ENCODE measurements at places on chromosomes 3 and 15. TPM values are rescaled to one million over a fixed set of nuclear protein-coding genes. Genes with fewer than 3 reads are reported as not detected.

DNA sequence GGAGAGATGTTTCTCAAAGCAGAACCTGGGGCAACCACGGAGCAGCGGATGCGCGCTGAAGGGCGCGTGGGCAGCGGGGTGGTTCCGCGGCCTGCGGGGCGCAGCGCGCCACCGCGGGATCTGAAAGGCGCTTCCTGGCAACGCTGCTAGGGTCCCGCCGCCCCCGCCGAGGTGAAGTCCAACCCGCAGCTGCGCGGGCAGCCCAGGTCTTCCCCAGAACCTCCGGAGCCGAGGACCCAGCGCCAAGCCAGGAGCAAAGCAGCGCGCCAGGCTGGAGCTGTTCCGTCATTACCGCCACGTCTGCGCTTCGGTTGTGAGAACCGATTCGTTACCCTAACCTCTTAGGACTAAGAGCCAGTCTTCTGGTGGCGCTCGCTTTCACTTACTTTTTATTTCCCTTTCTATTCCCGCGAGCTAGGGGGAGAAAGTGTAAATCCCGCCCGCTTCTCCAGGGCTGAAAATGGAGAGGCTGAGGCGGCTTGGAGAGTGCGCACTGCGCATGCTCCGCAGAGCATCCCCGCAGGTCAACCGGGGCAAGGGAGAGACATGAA, 3.2 kb upstream of the GABRG3 start:
- no peak for DNase-seq
- no peaks in the 10 kb centered on the region for H3K27me3 ChIP-seq
- H3K4me3 ChIP-seq, result no peak overlapping the region
- H3K4me1 ChIP-seq, result no peaks in the 10 kb centered on the region

- H3K36me3 ChIP-seq, result no peaks in the 10 kb centered on the region
- H3K27me3 ChIP-seq, result peaks cover 17% of the 10 kb centered on the region
- no peak for DNase-seq
- H3K4me1 ChIP-seq, result peaks cover 10% of the 10 kb centered on the region
- H3K4me3 ChIP-seq, result no peak overlapping the region
Observed at GRCh38 chr3:126525091-126525852, 1.3 kb downstream of the CHST13 start.

GRCh38 chr15:71295603-71296314, 180.5 kb downstream of the THSD4 start:
- no peaks in the 10 kb centered on the region for H3K36me3 ChIP-seq
- H3K27me3 ChIP-seq, result no peaks in the 10 kb centered on the region
- H3K4me1 ChIP-seq, result peaks cover 36% of the 10 kb centered on the region
- DNase-seq, result no peak
- no peak overlapping the region for H3K4me3 ChIP-seq

GRCh38 chr15:90040618-90041017, 39.5 kb downstream of the ZNF710 start:
- no peaks in the 10 kb centered on the region for H3K36me3 ChIP-seq
- DNase-seq, result no peak
- no peak overlapping the region for H3K27ac ChIP-seq
- no peak overlapping the region for H3K4me3 ChIP-seq

DNA sequence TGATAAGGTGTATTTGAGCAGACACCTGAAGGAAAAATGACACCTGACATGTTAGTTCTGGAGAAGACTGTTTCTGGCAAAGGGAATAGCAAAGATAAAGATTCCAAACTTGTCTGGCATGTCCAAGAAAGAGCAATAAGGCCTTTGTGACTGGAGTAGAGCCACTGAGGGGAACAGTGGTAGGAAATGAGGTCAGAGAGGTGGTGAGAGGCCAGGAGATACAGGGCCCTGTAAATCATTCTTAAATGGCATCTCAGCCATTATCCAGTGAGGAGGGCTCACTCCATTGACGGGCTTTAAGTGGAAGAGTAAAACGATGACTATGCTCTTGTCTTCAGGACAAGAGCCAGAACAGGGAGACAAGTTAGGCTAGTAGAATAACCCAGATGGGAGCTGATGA, 4.5 kb downstream of the SLC49A4 start:
- no peak overlapping the region for H3K4me3 ChIP-seq
- no peak overlapping the region for H3K27ac ChIP-seq
- H3K4me1 ChIP-seq, result peaks cover 9% of the 10 kb centered on the region
- H3K36me3 ChIP-seq, result no peaks in the 10 kb centered on the region

DNA sequence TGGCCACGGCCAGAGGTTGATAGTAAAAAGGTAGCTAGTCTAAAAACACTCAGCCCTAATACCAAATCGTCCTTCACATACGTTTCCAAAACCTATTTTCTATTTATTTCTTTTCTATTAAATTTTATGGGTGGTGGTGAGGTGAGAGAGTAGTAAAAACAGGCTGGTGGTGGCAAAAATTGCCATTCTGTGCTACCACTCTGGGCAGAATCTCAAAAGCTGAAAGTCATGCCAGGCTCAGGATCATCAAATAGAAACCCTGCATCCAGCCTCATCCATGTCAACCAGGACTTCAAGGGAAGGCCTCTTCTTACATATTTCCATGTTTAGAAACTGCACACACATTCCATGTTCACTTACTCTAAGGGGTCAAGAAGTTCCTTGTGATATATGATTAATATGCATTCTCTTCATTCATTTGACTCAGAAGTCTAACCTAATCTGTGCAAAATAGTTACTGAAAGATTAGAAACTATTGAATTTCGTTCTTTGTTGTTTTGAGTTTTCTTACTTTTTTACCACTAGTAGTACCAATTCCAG, 153.1 kb downstream of the TNIK start:
- H3K36me3 ChIP-seq, result no peaks in the 10 kb centered on the region
- H3K4me3 ChIP-seq, result no peak overlapping the region
- peak overlapping the region; percentile 11 for H3K27ac ChIP-seq
- no peaks in the 10 kb centered on the region for H3K27me3 ChIP-seq
- peaks cover 14% of the 10 kb centered on the region for H3K4me1 ChIP-seq

- DNase-seq, result no peak
- H3K36me3 ChIP-seq, result no peaks in the 10 kb centered on the region
- H3K4me1 ChIP-seq, result no peaks in the 10 kb centered on the region
- no peaks in the 10 kb centered on the region for H3K27me3 ChIP-seq
- no peak overlapping the region for H3K27ac ChIP-seq
Observed at GRCh38 chr3:180747805-180748361, 68.6 kb upstream of the CCDC39 start.

The PLA1A gene
- total RNA-seq, result 0.16 TPM

The ST8SIA2 gene
- 3.9 TPM for total RNA-seq

GRCh38 chr3:9747267-9747666, 2.5 kb upstream of the OGG1 start:
- H3K27ac ChIP-seq, result no peak overlapping the region
- H3K4me1 ChIP-seq, result peaks cover 17% of the 10 kb centered on the region
- H3K4me3 ChIP-seq, result no peak overlapping the region
- DNase-seq, result no peak

- H3K4me1 ChIP-seq, result no peaks in the 10 kb centered on the region
- H3K27me3 ChIP-seq, result no peaks in the 10 kb centered on the region
- no peaks in the 10 kb centered on the region for H3K36me3 ChIP-seq
- H3K4me3 ChIP-seq, result no peak overlapping the region
- DNase-seq, result no peak
Observed at GRCh38 chr3:164155400-164155799, 922.9 kb downstream of the SI start.

The MKRN3 gene
- total RNA-seq, result 0.38 TPM
